ENCODE measurements at places on chromosomes 5 and 9. TPM values are rescaled to one million over a fixed set of nuclear protein-coding genes. Genes with fewer than 3 reads are reported as not detected.

DNA sequence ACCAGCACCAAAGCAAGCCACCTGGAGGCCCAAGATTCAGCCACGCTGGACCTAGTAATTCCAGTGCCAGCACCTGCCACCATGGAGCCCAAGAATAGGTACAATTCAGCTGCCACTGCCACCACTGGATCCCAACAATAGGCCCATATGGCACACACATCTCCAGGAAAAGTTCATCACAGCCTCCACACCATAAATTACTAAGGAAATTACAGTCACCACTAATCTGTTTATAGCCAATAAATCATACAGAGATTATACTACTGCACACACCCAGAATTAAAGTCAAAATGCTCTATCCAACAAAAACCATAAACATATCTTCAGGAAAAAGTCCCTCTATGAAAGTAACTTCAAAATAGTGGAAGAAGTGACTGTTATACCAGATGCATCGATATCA, 242.8 kb downstream of the SPATA31D1 start:
- DNase-seq = no peak

- no peak for DNase-seq
Observed at GRCh38 chr9:121275781-121276658, 8.1 kb downstream of the GSN start.

DNA sequence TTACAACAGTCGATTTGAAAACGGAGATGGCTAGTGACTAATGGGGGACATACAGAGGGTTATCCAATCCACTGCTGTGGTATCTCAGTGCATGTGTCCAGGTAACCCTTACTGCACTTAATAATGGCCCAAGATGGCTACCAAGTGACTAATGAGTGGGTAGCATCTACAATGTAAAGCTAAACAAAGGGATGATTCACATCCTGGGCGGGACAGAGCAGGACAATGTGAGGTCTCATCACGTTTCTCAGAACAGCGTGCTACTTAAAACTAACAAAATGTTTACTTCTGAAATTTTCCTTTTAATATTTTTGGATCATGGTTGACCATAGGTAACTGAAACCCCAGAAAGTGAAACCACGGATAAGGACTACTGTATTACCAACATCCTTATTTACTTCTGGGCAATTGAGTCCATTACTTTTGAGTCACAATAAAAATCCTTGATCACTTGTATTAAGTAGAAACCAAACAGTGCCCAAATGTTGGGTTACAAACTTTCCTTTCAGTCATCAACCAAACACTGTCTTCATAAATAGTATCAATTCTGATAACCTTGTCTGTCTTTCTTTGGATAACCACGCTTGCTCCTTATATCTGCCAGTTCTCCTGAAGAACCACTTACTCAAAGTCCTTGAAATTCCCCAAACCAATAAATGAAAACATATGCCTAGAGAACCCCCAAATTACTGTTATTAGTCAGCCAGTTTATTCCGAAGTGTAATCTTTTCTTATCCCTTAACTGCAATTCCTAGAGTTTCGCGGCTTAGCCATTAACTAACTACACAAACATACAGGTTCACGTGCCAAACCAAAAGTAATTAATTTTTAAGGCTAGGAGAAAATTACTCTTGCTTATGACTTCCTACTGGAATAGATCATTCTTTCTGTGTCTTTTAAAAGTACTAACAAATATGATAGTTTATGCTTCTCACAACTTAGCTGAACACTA, 59.7 kb downstream of the ELL2 start:
- DNase-seq = peak; percentile 89

Gene MPDZ
- total RNA-seq = 27.2 TPM

- DNase-seq = no peak
Observed at GRCh38 chr5:160359816-160360215, 10.6 kb downstream of the C1QTNF2 start.

DNA sequence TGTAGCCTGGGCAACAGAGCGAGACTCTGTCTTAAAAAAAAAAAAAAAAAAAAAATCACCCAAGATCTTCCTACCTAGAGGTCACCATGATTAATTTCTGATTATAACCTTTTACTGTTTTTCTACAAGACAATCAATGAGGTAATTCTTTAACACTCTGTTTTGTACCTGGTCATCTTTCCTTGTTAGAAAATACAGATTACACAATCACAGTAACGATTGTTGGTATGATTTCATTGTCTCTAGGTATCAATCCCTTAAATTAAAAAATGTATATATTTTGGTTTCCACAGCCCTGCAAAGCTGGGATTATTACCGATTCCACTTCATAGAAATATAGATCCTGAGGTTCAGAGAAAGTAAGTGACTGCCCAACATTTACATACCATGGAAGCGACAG, 8.3 kb upstream of the ATG10 start:
- DNase-seq = no peak

GRCh38 chr5:112201141-112201540, 217.9 kb downstream of the EPB41L4A start:
- no peak for DNase-seq

Gene SOHLH1
- total RNA-seq = not detected

Gene ECM2
- 2.1 TPM for total RNA-seq

DNA sequence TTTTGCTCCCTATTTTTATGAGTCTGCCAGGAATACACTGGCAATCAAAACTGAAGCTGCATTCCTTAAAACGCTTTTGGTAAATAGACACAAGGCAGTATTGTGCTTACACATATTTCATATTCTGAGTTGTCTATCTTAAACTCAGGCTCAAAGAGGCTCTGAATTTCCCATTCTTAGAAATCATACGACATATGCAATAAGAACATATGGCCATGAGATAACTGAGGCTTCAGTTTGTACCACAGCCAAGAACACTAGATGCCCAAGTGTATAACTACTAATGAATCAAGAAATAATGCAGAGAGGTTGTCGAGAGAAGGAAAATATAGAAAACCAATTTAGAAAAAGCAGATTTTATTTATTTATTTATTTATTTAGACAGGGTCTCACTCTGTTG, 357.4 kb downstream of the NDUFS4 start:
- DNase-seq = no peak

GRCh38 chr5:37637165-37637845, 202.5 kb downstream of the GDNF start:
- no peak for DNase-seq

Gene CYFIP2
- 16.0 TPM for total RNA-seq

DNA sequence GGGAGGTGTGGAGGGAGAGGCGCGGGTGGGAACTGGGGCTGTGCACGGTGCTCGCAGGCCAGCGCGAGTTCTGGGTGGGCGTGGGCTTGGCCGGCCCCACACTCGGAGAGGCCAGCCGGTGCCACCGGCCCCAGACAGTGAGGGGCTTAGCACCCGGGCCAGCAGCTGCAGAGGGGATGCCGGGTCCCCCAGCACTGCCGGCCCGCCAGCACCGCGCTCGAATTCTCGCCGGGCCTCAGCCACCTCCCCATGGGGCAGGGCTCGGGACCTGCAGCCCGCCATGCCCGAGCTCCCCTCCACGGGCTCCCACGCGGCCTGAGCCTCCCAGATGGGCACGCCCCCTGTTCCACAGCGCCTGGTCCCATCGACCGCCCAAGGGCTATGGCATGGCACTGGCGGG, 104.6 kb downstream of the GLIS3 start:
- no peak for DNase-seq

- DNase-seq = no peak
Observed at GRCh38 chr9:130845254-130845653, 10.2 kb downstream of the ABL1 start.

- DNase-seq = no peak
Observed at GRCh38 chr5:17212996-17213395, 4.4 kb upstream of the BASP1 start.

Gene DIRAS2
- not detected for total RNA-seq

Gene OBP2B
- total RNA-seq = not detected

Gene CTSL
- total RNA-seq = 38.8 TPM

Gene CDC20B
- not detected for total RNA-seq

DNA sequence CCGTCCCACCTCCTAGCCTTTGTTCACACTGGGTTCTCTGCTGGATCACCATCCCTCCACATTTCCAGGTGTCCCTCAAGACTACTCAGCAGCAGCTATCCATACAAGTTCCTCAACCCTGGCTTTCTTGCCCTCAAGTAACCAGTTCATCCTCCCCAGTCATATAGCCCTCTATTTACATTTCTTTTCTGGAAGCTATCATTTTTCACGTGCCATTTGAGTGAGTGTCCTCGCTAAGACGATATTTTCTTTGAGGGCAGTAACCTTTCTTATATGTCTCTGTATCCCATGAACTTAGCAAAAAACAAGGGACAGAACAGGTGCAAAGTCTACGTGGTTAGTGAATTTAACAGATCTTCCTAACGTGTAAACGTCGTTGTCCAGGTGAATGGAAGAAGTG, 29.6 kb upstream of the KCNMB1 start:
- no peak for DNase-seq

GRCh38 chr5:81105261-81105877, 127.8 kb upstream of the CKMT2 start:
- DNase-seq = no peak

DNA sequence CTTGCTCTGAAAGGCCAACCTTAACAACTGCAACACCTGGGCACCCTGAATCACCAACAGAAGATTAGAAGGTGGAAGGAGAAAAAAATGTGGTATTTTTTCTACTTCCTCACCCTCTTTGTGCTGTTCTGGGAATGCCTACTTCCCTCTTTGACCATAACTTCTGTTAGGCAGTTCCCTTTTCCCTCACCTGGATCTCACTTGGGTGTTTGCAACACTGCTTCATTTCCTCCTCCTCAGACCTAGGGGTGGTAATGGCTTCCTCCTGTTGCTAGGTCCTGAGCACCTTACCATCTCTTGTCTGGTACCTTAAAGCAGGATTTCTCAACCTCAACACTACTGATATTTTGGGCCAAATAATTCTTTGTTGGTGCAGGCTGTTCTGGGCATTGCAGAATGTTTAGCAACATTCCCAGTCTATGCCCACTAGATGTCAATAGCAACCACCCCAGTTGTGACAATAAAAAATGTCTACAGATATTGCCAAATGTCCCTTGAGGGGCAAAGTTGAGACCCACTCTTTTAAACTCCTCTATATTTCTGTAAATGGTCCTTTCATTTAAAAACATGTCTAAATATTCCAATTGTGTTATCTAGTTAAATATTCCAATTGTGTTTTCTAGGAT, 300.0 kb upstream of the VLDLR start:
- no peak for DNase-seq

Measured in mammary epithelial cell (primary cell).